ENCODE measurements at places on chromosomes 2 and 18.

- no peak for DNase-seq
Observed at GRCh38 chr18:59628995-59629394, 68.2 kb downstream of the CCBE1 start.

- no peak for DNase-seq
Observed at GRCh38 chr2:186842373-186842772, 6.6 kb downstream of the ZSWIM2 start.

- no peak for DNase-seq
Observed at GRCh38 chr18:7576077-7576476, 9.0 kb downstream of the PTPRM start.

DNA sequence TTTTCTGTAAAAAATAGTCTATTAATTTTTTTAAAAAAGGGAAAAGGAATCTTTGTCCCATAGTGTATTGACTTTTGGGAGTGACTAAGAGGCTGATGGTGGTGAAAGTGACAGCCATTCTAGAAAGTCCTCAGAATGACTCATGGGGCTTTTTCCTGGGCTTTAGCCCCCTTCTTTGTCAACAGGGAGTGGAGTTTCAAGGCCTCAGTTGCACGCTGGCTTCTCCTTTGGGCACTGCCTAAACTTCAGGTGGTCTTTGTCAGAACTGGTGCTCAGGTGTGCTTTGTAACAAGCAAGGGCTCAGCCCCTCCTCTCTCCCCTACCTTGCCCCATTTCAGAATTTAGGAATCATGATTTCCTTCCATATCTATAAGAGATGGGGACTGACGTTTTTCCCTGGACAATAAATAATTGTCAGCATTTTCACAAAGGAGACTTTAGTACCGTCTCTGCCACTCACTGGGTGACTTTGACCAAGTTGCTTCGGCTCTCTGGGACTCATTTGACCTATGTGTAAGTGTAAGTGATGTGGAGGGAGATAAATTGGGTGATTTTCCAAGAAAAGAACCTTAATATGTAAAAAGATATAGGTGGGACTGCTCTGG is 61.2 kb upstream of the IGFBP2 start:
- no peak for DNase-seq

- no peak for DNase-seq
Observed at GRCh38 chr2:127626175-127626574, 19.8 kb upstream of the GPR17 start.

- no peak for DNase-seq
Observed at GRCh38 chr2:674321-674985, 2.8 kb downstream of the TMEM18 start.

DNA sequence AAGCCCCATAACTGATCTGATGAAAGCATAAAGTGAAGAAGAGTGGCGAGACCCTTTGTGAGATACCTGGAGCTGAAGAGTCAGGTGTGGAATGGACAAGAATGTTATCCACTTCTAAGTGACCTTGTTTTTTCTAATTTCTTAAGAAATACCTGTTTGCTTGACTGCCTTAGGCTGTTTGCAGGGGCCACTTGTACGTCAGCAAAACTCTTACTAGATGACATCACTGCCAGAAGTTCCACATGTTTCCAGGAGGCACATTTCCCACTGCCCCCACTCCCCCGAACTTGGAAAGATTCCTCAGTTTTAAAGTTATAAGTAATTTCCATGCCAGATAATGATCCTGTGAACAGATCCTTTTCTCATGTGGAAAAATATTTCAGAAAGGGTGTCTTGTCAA is 8.0 kb downstream of the EPAS1 start:
- DNase-seq: no peak

DNA sequence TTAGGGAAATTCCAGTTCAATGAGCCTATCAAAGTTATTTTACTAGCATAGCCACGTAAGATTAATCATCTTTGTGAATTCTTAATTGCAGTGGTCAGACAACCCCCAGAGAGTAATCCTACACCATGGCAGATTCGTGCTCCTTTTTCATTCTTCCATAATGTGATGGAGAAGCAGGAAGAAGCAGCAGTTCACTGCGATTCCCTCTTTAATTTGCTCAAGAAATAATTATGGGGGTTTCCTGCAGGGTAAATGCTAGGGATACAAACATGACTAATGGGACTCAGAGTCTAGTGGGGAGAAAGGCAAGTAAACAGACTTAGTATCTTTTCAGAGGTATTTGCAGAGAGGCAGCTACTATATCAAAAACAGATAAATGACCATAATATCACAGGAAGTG is 175.8 kb upstream of the HNRNPA3 start:
- no peak for DNase-seq

- no peak for DNase-seq
Observed at GRCh38 chr2:16218625-16219024, 278.3 kb downstream of the MYCN start.

GRCh38 chr2:160228141-160228917 is 28.3 kb upstream of the ITGB6 start:
- no peak for DNase-seq

All from stimulated activated naive CD8-positive, alpha-beta T cell treated with anti-CD3 and anti-CD28 coated beads, Interleukin-15, amount 100 ng/mL, for 72 hours (primary cell).